Stromal cell of bone marrow (primary cell): ENCODE measurements at places on chromosomes 2 and 18.
A peak's percentile ranks its signal among the peaks of the same experiment; 100 is the strongest.

DNA sequence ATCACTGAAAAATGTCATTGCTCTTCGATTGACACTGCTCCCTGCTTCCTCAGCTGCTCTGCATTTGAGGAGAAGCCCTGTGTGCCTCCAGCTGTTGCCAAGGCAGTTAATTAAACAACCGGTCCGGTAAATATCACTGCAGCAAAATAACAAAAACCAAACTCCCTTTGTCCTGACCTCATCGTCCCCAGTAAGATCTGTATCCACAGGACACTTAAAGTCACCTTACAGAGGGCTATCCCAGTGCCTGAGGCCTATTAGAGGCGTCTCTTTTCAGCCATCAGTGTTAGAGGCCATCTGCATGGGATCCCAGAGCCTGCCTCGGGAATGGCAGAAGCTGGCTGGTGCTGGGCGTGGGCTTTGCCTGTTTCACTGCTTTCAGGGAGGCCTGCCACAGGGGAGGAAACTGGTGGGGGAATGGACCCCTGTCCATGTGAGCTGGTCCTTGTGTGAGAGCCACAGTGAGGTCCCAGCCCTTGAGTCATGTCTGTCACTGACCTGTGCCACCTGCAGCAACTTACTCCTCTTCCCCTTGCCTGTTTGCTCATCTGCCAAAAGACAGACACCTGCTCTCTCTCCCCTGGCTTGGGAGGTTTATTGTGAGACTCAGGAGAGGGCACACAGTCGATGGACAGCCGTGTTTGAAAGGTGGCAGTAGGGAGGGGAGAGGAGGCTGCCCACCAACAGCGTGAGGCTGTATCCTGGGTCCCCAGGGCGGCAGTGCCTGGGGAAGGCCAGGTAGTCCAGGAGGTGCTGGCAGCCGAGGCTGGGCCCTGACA is 117.7 kb upstream of the MCFD2 start:
- DNase-seq, result no peak

DNA sequence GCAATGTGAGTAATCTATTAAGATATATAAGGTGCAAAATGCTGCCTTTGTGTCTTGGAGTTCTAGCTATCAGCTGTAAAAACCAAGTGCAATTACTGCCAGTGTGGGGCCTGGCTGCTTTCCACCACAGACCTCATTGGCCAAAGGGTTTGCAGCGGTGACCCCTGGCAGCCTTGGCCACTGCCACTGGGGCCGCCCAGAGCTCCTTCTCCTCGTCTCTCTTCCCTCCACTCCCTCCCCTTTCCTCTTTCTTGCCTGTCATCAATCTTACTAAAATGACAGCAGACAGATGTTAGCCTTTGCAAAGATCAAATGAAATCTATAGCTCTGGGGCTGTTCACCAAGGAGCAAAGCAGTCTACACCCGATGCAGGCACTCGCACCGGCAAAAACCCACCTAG is 986.3 kb downstream of the BCL11A start:
- DNase-seq, result no peak

DNA sequence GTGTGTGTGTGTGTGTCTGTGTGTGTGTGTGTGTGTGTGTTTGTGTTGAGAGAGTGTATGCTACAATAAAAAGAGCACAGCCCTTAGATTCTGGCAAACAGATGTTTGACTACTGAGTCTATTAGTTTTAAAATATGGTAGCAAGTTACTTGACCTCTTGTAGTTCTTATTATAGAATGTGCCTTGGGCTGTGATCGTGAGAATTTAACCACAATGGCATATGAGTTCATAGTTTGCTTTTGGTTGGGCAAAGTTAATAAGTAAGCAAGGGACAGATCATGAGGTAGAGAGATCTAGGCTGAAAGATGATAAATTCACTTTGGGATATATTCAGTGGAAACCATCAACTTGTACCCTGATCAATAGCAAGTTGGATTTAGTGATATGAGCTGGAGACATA is 334.3 kb upstream of the VWC2L start:
- DNase-seq, result peak; percentile 2

DNA sequence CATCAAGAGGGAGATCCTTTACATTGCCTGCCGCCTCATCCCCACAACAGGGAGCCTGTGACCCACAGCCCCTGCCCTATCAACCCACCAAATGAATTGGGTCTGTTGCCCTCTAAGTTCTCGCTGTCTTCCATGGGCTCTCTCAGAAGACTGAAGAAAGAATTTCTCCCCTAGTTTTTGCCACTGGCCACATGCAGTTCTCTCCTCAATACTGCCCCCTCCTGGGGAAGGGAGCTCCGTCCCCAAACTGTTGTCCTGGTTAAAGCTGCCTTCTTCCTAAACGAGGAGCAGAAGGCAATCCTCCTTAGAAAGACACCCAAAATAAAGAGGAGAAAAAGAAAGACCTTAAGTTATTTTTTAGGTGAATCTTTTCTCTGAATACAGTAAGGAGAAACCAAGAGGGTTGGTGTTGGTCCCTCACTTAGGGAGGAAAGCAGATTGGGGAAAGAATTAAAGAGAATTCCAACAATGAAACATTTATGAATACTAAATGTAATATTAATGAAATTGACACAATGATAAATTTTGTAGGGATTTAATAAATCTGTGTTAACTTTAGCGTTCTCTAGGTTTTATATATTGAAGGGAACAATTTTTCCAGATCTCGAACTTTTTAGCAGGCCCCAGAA is 31.1 kb upstream of the SATB2 start:
- DNase-seq, result peak; percentile 41

DNA sequence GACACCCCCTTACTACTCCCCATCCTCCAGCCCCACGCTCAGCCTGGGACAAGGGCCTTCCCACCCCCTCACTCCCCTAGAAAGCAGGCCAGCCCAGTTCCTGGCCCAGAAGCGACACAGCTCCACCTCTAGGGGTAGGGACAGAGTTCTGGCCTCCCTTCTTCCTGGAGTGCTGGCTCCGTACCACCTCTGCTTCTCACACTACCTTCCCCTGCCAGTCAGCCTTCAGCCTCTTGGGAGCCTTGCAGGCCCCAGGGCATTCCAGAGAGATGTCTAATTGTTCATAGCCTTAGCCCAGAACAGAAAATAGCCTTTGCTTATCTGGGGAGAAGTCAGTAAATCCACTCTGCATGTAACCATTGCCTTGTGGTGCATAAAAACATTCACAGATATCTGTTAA is 13.1 kb upstream of the CATIP start:
- peak; percentile 18 for DNase-seq

DNA sequence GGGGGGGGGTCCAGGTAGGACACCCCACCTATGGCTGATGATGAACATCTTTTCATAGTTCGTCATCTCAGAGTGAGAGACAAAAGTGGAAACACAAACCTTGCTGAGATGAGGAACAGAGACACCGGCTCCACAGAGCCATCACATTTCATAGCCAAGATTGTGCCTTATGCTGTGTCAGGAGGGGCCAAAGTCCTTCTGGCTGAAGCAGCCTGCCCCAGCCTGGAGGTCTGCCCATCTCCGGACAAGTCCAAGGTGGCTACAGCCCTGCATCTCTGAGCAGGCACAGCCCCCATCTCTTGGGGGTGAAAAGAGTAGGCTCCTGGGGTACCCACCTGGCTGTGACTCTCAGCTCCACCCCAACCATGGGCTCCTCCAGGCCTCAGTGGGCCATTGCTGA is 70.3 kb downstream of the ZBTB7C start:
- DNase-seq, result no peak

GRCh38 chr2:77271262-77271661 is 250.9 kb downstream of the LRRTM4 start:
- no peak for DNase-seq

DNA sequence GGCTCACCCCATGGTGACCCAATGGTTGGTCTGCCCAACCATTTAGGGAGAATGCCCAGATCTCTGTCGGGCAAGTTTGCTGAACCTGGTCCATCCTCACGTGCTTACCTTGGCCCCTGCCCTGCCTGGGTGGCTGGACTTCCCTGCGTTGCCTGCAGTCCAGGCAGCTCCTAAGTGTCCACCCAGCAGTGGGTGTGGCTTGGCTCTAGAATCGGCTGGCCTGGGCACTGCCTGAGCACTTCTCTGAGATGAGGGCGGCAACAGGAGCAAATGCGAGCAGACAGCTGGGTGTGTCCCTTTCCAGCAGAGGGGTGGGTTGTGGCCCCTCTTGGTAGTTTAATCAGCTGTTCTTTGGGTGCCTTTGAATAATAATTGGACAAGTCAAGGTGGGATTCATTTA is 11.3 kb downstream of the PCARE start:
- no peak for DNase-seq

DNA sequence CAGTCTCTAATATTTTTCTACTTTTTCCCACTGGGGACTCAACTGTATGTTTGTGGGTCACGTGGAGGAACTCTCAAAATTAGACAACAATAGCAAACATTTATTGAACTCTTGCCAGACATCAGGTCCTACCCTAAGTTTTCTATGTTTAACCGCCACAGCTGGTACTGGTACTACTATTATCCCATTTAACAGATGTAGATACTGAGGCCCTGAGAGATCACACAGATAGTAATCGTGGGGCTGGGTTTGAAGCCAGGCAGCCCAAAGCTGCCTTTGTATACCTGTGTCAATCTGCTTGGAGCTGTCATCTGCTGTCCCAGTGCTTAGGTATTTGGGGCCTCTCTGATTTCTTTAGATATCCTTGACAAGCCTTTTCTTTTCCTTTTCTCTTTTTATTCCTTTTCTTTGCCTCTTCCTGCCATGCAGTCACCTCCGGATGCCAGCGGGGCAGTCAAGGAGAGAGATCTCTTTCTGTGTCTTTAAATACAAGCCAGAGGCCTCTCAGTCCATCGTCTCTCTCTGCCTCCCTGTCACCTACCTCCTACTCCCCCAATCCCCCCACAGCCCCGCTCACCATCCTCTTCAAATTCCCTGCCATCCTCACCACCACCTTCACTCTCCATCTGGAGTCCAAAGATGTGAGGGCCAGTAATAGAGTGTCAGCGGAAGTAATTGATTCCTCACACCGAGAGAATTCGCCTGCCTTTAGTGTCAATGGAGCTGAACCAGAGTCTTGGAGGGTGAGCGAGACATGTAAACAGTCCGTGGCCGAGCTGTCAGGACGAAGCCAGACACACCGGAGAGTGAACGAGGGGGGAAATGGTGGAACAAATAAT is 23.4 kb downstream of the NRP2 start:
- no peak for DNase-seq

- DNase-seq, result no peak
Measured at GRCh38 chr2:100206731-100207255, 64.4 kb upstream of the AFF3 start.

DNA sequence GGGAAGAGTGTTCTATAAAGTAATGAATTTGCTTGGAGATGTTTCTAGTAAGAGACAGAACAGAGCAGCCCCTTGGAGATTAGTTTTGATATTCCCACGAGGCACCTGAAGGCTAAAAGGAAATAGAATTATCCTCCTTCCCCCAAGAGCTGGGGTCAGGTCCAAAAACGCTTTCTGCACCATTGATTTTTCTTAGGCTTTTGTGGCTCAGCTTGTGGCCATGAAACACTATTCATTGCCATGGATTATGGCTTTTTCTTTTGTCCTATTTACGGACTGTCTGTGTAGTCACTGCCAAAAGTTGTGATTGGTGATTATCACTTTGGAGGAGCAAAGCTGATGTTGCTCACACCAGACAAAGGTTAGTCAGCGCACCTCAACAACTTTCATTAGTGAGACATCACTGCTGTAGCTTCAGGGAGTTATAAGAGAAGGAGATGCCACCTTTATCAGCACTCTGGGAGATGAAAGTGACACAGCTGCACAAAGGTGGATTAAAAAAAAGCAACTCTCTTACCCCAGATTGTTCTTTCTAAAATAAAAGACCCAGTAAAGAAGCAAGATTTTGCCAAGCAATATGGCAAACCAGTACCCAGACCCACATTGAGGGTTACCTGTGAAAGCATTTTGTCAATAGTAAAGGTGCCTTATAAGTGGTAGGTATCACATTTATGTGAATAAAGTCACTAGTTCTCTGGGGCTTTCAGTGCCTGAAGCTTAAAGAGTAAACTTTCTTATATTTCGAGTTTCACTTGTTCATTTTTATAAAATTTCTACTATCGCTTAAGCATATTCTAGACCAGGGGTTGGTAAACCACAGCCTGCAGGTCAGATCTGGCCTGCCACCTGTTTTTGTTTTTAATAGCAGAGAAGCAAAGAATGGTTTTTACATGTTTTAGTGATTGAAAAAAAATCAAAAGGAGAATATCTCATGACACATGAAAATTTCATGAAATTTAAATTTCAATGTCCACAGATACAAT is 10.6 kb downstream of the CXCR4 start:
- no peak for DNase-seq

- no peak for DNase-seq
Measured at GRCh38 chr2:28294451-28294850, 98.2 kb upstream of the FOSL2 start.

DNA sequence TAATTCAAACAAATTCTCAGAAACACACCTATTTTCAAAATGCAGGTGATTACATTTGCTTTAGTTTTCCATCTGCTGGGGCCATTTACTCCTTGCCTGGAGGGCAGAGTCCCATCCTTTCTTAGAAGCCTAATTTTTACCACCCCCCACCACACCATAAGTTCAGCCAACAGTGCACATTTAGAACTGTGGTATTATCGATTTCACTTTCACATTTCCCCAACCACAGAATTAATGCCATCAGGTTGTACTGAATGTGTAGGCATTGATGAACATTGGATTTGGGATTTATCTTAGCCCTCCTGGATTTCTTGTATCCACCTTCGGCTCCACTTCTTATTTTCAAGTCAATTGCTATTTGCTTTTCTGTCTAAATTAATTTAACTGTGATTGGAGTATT is 4.5 kb downstream of the SCYGR3 start:
- DNase-seq, result no peak

- DNase-seq, result no peak
Measured at GRCh38 chr2:196219671-196220070, 48.3 kb upstream of the STK17B start.

- no peak for DNase-seq
Measured at GRCh38 chr18:64419156-64419555, 270.3 kb upstream of the LINC00305 start.

DNA sequence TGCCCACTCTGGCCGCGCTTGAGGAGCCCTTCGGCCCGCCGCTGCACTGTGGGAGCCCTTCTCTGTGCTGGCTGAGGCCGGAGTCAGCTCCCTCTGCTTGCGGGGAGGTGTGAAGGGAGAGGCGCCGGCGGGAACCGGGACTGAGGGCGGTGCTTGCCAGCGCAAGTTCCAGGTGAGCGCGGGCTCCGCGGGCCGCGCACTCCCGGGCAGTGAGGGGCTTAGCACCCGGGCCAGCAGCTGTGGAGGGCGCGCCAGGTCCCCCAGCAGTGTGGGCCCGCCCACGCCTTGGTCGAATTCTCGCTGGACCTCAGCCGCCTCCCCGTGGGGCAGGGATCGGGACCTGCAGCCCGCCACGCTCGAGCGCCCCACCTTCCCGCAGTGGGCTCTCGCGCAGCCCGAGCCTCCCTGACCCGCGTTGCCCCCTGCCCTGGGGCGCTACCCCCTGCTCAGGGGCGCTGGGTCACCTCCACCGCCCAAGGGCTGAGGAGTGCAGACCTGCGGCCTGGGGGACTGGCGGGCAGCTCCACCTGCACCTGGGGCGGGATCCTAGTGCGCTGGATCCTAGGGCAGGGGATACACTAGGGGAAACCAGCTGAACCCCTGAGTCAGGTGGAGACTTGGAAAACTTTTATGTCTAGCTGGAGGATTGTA is 97.3 kb downstream of the CD8B2 start:
- no peak for DNase-seq
